ENCODE measurements at places on chromosomes 3 and 15.

GRCh38 chr3:119098003-119098402 lies 48.0 kb upstream of the TEX55 start:
- DNase-seq, result no peak

DNA sequence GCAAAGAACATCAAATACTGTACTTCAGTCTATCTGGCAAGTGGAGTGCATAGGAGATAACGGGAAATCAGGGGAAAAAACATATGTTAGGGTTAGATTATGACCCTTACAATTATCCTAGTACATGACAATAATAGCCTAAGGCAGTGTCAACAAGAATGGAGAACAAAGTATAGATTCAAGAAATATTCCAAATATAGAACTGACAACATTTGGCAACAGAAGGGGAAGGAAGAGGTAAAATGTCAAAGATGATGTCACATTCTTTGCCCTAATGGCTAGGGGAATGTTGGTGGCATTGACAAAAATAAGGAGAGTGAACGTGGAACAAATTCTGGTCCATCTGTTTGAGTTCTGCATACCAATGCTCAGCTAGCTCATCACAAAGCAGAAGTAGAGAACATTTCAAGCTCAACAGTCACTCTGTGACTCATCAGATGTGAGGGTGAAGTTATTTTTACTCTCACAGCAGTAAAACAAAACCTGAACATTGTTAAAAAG lies 15.5 kb upstream of the ATP8B4 start:
- DNase-seq, result no peak

DNA sequence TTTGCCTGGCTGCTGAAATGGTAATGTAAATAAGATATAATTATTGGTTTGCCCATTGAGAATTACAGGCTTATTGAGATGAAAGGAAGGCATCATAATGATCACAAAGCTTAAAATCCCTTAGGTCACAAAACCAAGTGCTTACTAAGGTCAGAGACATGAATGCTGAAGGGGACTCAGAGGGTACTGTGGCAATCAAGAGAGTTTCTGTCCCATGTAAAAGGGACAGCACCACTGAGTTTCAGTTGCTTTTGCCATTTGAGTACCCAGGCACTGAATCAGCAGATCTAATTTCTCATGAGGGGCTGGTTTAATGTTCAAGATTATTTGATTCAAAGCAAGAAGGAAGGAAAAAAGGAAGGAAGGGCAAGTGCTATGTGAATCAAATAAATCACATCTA lies 127.0 kb downstream of the PLOD2 start:
- DNase-seq, result no peak

DNA sequence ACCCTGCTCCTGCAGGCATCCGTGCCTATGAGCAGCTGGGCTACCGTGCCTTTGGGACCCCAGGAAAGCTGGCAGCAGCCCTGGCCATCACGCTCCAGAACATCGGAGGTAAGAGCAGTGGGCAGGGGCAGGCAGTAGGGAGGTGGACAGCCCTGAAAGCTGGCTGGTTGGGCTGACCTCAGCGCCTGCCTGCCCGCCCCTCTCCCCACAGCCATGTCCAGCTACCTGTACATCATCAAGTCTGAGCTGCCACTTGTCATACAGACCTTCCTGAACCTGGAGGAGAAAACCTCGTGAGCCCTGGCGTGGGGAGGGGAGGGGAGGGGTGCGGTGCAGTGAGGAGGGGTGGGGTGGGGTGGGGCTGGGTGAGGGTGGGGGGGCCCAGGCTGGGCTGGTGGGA lies 10.5 kb downstream of the SLC38A3 start:
- DNase-seq, result no peak

- no peak for DNase-seq
Observed at GRCh38 chr3:69844706-69845105, 105.4 kb downstream of the MITF start.

Measured in amygdala (tissue), 56 donors.